IMR-90 (cell line): ENCODE measurements at places on chromosomes 5 and 9.

- DNase-seq = peak; percentile 36
These were observed 17.1 kb upstream of the TRIM36 start for GRCh38 chr5:115186794-115187193.

- peak; percentile 60 for DNase-seq
These were observed 67.0 kb upstream of the DAB2IP start for GRCh38 chr9:121584421-121584820.

GRCh38 chr9:739362-739761 lies 102.1 kb upstream of the DMRT1 start:
- DNase-seq = peak; percentile 51

DNA sequence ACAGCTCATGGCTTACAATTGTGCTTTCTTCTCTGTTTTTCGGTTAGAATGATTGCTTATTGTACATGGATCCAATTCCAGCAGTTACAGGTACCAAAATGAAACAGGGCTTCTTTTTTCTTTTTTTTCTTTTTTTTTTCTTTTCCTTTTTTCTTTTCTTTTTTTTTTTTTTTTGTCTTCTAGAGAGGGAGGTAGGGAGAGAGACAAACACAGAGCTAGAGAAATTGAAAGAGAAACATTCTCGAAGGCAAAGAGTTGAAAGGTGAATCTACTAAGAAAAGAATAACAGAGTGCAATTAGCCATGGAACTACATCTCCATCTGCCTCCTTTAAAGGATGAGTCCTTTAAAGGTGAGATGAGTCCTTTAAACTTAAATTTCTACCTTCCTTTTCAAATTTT lies 1.0 kb upstream of the EDIL3 start:
- DNase-seq = no peak

- DNase-seq = no peak
These were observed 340.5 kb downstream of the ARHGEF28 start for GRCh38 chr5:73966451-73966850.

- peak; percentile 58 for DNase-seq
These were observed 2.6 kb upstream of the BOD1 start for GRCh38 chr5:173618927-173619519.

- peak; percentile 73 for DNase-seq
These were observed at the start of gene GDNF for GRCh38 chr5:37839407-37840052. GDNF (minus strand) TSS chr5:37840041; CDS start chr5:37834796, 5,245 bp downstream.

DNA sequence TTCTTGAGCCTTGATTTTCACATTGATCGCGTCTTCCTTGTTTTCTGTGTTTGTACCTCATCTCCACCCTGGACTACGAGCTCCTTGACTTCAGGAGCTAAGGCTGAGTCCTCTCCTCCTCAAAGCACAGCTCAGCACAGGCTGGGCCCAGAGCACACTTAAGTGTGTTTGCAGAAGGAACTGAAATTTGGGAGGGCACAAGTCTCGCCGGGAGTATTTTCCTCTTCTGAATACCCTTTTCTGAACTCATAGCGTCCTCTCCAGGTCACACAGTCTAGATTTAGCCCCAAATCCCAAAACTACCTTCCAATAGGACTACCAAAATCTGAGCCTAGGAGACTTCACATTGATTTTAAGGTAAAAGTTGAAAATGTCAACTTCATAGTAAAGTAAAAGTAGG lies 41.6 kb downstream of the TSTD2 start:
- no peak for DNase-seq

DNA sequence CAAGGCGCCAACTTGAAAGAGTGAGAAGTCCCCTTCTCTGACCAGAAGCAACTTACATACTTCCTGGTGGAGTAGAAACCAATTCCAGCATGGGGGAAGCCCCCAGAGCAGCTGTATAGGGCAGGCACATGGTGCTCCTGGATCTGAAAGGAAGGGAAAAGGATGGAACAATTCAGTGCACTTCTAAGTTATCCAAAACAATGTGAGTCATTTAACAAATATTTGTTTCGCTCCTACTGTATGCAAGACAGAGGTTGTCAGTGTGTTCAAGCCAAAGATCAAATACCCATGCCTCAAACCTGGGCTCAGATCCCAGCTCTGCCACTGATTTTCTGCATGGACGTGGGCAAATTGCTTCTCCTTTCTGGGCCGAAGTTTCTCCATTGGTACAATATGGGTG lies 67.1 kb downstream of the LHX2 start:
- peak; percentile 48 for DNase-seq

DNA sequence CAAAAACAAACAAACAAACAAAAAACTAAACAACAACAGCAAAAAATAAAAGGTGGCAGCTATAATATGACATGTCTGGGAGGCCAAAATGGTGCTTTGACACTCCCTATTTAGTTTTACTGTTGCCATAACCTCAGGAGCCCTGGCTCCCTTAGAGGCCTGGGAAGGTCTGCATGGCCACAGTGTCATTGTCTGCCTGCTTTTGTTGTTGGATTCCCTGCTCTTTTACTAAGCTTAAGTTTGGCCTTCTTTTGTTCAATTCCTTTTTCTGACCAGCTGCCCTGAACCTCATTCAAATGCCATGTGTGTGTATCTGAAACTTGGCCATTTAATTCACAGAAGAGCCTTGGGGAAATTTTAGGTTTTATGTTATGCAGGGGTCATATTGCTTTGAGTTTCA lies 458.2 kb downstream of the TMEM232 start:
- no peak for DNase-seq

DNA sequence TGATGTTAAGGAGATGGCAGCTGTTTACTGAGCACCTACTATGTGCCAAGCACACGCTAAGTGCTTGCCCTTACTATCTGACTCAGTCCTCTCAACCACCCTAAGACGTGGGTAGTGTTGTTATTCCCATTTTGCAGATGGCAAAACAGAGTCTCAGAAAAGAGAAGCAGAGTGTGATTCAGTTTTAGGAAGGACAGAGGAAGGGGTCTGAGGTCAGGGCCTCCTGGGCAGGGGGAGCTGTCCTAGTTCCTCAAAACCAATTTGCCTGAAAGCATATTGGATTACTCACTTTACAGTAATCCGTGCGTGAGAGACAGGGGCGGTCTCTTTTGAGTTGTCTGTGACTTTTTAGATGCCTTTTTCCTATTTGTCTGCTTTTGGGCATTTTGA lies 23.2 kb downstream of the DNM1 start:
- DNase-seq = no peak

DNA sequence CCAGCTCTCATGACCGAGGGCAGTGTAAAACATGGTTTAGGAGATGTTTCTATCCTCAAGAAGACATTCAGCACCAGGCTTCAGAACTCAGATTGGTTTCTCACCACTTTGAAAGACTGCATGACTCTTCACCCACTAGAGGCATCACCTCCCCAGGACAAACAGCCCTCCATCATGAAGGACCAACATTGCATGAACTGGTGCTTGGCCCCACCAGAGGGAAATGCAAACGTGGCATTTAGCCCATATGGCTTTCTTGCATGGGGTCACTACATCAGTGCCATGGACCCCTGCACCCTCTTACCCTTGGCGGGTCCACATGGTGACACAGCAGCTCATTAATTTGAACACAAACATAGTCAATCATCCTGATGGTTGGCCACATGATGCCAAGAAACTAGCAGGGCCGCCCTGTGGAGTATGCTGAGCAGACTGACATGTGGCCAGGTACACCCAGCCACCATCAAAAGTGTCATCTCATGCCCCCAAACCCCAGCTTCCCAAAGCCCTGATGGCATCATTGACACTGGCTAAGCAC lies 129.5 kb upstream of the FSTL4 start:
- DNase-seq = no peak

DNA sequence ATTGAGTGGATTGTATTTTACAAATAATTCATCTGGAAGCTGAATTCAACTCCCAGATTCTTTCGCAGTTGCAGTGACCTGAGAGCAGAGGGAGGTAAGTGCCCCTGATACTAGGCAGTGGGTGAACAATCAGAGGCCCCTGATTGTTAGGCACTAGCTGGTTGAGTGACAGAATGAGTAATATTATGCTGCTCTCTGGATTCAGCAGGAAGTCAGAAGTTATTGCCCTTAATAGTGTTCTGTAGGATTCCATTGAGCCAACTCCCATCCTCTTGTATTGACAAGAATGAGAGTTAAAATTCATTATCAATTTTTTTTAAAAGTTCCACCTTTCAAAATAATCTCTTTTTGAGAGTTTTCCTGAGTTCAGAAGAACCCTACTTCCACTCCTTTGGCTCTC lies 301.2 kb downstream of the DTWD2 start:
- DNase-seq = no peak

- peak; percentile 62 for DNase-seq
These were observed 96.1 kb downstream of the NUDT12 start for GRCh38 chr5:103466495-103466894.

DNA sequence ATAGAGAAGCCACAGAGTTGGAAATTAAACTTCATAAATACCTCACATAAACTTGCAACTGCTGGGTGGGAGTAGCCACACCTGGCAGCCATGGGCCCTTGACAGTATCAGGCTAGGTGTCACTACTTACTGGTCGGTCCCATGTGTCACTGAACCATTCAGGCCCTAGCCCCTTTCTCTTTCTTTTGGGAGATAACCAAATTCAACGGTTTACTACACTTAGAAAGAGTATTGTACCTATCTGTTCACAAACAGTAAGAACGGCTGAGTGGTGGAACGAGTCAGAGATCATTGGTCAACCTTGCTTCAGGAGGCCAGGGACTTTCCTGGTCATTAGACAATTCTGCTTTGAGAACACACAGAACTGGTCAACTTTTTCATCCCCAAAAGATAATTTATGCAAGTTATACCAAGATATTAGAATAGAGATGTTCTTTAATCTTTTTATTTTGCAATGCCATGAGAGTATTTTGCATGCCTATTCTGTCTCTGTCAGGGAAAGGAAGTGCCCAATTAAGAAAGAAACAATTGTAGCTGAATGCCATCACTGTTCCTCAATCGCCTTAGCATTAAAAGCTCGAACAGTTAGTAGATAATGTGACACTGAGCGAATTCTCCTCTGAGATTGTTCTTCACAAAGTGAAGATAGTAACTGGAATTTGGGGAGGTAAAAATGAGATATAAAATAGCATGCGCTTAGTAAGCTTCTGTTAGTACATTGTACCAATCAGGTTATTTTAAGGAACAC lies 50.9 kb downstream of the GOLPH3 start:
- peak; percentile 29 for DNase-seq

DNA sequence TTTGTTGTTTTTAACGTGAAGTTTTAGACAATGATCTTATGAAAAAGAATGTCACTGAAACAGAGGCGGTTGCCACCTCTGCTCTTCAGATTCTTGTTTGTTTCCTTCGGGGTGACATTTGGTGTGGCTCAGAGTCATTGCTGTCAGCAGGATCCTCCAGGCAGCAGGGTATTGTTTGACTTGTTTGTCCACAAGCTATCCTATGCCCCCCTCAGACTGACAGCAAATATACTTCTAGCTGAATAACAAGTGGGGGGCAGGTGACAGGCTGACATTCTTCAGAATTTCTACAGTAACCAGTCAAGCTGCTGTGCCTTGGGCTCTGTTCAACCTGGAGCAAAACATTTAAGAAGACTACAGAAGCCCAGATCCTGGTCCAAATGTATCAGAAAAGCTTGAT lies 383.3 kb downstream of the YTHDC2 start:
- DNase-seq = no peak

GRCh38 chr5:95949810-95950209 lies 11.8 kb downstream of the ELL2 start:
- DNase-seq = no peak

DNA sequence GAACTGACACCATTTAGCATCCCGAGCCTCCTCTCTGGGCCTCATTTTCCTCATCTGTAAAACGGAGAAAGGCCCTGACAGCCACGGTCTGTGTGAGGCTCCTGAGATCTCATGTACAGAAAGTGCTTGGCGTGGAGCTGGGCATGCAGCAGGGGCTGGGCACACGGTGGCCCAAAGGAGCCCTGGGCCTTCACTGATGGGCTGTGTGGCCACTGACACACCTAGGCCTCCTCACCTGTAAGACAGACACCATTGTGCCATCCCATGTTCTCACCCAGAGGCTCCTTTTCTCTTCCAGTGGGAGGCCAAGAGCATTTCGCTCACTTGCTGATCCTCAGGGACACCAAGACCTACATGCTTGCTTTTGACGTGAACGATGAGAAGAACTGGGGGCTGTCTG lies 1.6 kb downstream of the ORM1 start:
- no peak for DNase-seq

DNA sequence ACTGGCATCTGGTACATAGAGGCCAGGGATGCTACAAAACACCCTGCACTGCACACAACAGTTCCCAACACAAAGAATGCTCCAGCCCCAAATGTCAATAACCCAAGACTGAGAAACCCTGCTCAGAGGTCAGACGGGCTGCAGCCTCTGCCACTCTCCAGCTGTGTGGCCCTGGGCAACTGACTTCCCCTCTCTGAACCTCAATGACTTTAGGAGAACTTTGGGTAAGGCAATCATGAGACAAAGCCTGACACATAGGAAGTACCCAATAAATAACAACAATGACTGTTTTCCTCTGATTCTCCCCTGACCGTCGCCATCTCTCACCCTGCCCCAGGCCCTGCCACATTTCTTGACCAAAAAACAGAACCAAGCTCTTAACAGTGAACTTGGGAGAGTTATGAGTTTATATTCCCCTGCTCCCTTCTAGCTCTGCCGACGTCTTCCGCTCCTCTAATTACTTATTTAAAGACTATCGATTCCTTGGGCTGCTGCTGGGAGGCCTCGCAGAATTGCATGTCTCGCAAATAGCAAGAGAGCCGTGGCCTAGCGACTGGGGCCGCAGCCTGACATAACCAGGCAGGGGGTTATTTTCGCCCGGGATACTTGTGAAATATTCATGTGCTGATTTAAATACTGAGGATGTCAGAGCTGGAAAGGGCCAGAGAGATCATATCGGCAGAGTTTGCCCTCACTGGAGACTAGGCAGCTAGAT lies 24.5 kb upstream of the CRB2 start:
- no peak for DNase-seq

- DNase-seq = peak; percentile 33
These were observed 125.1 kb downstream of the PDE4D start for GRCh38 chr5:59768152-59769040.
